ENCODE measurements at places on chromosomes 5 and 9.

- DNase-seq = no peak
These were observed 267.6 kb upstream of the TNC start for GRCh38 chr9:115385383-115386122.

DNA sequence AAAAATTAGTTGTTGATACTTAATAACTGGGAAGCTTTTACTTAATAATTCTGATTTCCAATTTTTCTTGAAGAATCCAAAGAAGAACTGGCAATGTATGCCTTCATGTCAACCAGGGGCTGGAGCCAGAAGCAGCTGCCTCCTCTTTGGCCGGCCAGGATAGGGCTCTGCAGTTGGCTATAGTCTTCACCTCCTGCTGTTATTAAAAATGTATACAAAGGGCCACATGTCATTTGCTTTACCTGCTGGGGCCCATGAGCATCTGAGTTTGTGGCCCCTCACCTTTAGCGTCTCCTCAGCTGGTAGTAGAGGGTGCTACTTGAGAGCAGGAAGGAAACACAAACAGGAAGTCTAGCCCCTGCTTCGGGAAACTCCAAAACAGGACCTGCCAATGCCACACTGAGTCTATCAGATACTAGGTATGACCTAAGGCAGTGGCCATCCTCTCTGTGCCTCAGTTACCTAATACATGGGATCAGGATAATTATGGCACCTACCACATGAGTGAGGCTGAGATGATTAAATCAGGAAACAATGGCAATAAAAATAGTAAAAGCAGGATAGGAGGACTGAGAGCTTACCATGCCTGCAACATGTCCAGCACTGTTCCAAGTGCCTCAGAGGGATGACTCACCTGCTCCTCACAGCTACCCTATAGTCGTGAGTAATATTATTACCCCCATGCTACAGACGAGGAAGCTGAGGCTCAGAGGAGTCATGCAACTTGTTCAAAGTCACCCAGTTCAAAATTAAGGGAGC is 21.3 kb downstream of the CCDC69 start:
- DNase-seq = no peak

GRCh38 chr5:95526871-95527270 is 27.9 kb downstream of the SKIC3 start:
- no peak for DNase-seq

GRCh38 chr5:179373101-179373934 is 28.1 kb upstream of the ADAMTS2 start:
- no peak for DNase-seq

DNA sequence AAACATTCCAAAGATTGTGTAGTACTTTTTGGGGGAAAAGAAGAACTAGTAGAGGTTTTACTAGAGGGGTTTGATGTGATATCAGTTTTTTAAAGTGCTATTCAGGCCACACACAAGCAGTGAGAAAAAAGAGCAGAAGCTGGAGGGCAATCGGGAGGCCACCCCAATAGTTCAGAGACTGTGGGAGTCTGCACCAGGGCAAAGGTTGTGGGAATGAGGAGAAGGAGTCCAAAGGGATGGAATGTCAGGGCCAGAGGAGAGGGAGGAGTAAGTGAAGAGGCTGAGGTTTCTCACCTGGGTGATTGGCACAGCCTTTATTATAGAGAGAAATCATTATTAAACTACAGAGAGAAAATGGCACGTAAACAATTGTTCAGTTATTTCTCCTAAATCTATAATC is 134.9 kb upstream of the RAD23B start:
- DNase-seq = no peak

DNA sequence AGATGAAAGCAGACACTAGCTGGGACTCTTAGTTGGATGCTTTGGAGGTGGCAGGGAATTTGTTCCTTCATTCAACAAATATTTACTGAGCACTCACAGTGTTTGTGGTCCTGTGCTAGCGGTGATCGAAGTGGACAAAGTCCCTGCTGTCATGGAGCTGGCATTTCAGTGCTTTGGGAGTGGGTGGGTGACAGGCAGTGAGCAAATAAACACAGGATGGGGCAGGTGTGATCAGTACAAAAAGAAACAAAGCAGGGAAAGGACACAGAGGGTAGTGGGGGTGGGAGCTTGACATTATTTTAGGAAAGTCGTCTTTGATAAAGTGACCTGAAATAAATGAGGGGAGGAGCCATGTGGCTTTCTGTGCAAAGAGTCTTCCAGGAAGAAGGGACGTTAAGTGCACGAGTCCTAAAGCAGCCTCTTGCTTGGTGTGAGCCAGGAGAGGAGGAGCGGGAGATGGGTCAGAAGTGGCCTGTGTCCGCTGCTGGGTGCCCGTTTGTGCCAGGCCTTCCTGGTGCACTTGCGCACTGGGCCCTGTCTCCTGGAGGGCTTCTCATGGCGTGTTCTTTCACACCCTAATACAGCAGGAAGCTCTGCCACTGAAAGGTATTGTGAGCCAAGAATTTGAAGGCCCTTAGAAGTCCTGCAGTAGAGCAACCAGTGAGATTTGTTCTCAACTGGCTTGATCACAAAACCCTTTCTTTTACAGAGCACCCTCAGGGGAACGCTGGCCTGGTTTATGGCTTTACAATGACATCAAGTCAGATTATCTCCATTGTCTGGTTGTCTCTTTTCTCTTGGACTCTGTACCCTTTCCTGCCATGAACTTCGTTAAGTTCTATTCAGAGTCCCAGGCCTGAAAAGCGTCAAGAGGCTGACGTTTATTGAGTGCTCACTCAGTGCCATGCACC is 14.8 kb downstream of the NDST1 start:
- DNase-seq = no peak

DNA sequence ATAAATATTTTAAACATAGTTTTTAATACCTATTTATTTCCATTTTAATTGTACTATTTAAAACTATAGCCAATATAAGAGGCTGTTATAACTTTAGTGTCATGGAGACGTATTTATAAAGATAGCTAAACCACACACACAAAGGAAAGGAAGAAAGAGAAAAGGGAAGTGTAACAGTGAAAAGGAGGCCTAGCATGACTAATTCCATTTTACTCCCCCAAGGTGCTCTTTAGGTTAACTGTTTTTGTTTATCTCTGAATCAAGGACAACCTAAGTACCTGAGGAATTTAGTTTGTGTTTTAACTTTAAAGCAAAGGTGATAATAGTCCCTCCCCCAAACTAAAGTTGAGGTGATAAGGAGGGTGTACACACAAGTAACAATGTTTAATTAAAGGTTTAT is 1188.9 kb upstream of the C9orf72 start:
- no peak for DNase-seq
